Lower lobe of right lung (tissue), 2 donors: ENCODE measurements at places on chromosomes 16 and 17.

DNA sequence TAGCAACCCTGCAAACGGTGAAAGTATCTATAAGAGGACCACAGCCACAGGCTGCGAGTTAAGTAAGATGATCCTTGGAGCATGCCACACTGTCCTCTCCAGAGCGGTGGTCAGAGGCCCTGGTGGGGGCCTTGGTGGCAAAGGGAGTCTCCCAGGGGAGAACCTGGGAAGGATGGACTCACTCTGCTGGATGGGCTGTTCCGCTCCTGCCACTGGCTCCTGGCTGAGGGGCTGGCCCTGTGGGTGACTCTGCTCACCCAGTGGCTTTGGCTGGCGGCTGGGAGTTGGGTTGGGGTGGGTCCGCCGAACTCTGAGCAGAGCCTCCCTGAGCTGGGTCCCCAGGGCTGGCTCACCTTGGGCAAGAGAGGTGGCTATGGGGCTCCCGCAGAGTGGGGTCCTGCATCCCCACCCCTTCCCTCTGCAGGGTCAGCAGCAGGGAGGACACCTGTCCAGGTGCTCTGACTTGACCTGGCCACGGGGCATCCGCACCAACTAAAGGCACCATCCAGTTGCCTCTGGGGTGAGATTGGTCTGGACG, 7.3 kb downstream of the CDK5R1 start:
- DNase-seq, result no peak

DNA sequence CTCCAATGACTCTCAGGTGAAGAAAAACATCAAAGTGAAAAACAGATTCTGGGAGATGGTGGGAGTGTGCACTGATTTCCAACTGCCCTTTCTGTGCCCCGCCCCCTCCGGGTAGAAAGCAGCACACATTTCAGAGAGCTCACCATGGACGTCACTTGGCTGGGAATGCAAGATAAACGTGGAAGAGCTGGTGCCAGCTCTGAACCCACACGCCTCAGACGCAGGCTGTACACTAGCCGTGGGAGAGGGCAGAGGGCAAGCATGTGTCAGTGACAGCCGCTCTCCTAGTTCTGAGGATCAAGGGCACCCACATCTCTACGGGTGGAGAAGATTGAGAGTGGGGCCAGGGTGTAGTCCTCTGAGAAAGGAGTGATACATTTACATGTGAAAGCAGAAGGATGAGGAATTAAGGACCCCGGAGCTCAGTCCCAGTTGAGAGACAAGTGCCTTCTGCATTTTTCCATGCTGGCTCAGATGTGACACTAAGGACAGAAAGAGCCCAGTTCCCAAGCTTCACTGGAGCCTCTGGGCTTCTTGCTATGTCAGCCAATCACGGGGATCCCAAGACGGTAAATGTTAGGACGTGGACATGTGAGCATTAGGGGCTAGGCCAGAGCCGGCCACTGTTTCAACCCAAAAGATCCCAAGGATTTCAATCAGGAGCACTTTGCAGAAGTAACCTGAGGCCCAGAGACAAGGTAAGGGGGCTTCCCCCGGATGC, 101.3 kb downstream of the ZFHX3 start:
- no peak for DNase-seq

DNA sequence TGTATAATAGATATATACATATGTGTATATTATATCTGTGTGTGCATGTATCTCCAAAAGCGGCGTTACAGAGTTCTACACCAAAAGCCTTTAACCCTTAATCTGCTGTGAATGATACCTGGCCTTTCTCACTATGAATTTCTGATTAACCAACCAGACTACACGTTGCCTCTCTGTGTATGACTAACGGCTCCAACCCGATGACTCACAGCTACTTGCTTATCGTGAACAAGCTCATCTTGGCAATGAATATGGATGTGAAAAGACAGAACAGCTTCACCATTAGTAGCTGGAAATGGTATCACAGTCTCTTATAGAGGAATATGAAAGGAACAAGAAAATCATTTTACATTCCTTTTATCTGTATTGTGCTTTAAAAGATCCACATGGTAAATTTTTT, 23.8 kb upstream of the ARHGAP44 start:
- DNase-seq, result no peak

DNA sequence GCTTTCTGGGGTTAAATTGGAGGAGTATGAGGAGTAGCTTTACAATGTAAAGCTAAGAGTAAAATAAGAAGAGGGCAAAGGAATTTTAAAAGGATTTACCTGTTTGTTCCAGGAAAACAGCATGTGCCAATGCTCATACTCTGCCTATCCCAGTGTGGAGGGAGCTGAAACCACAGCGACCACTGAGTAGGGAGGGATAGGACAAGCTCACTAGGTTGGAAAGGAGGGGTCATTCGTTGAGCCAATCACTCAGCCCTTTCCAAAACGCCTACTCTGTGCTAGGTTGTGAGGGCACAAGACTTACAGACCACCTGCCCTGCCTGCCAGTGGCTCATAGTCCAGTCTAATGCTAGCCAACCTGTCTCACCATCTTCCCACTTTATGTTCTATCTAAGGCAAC, 1.1 kb upstream of the DNAJC7 start:
- no peak for DNase-seq

DNA sequence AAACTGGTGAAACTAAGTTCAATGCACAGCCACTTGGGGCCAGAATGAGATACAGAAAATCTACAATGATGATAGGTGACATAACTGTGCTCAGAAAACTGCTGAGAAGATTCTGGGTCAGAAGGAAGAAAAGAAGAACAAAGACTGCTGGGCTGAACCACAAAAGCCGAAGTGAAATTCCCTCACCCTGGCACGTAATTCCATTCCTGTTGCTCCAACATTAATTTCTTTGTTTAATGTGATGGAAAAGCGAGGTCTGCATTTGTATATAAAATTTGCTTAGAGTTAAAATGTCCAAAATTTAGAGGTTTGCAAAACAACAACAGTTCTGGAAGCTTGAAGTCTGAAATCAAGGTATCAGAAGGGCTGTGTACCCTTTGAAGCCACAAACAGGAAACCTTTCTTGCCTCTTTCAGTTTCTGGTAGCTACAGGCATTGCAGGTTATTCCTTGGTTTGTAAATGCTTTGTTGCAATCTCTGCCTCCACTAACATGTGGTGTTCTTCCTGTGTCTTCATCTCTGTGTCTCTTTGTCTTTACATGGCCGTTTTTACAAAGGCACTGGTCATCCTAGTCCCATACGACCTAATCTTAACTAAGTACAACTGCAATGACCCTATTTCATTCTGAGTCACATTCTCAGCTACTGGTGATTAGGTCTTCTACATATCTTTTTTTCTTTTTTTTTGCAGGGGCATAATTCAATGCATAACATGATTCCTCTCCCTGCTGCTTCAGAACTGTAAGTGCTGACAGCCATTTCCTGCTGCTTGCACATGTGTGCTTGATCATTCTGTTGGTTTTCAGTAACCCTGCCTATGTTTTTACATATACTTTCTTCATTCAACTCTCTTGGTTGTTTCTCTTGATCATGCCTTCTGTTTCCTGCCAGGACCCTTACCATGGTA, 603.0 kb upstream of the CDH8 start:
- DNase-seq, result no peak

GRCh38 chr17:49061524-49061943, 64.3 kb downstream of the IGF2BP1 start:
- no peak for DNase-seq

- DNase-seq, result no peak
Observed at GRCh38 chr16:57133886-57134285, 41.5 kb downstream of the CPNE2 start.

GRCh38 chr17:65064452-65065019, 8.0 kb upstream of the GNA13 start:
- DNase-seq, result no peak

- no peak for DNase-seq
Observed at GRCh38 chr17:63156986-63157385, 191.0 kb downstream of the TANC2 start.

- DNase-seq, result no peak
Observed at GRCh38 chr17:38600906-38601305, 4.8 kb downstream of the SRCIN1 start.

- no peak for DNase-seq
Observed at GRCh38 chr17:71188811-71189492, 931.9 kb upstream of the SOX9 start.

DNA sequence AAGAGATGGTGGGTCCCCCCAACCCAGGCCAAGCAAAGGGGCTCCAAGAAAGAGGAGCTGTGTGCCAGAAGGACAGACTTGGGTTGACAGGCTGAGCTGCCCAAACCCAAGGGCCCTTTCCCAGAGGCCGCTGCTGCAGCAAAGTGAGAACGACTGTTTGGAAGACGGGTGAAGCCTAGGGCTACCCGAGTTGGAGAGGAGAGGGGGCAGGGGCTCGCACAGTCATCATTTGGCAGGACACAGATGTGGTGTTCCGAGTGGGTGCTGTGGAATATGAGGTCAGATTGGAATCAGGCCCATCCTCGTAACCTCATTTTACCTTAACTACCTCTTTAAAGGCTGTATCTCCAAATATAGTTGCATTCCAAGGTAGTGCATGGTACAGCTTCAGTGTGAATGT, 5.3 kb upstream of the MFAP4 start:
- no peak for DNase-seq

DNA sequence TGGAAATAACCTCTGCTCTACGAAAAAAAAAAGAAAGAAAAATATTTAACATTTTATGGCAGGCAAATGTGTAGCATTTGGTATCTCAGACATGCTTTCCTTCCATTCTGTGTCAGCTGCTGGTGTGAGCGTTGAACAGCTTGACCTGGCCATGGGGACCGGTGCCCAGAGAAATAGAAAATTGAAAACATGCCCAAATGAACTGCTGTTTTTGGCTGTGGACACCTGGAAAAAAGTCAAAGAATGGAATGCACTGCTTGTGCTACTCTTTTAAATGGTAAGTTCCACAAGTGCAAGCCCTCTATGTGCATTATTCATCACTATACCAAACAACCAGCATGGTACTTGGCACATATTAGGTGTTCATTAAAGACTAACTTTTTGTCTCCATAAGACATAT, 127.2 kb downstream of the CDH8 start:
- no peak for DNase-seq

- DNase-seq, result no peak
Observed at GRCh38 chr16:22092143-22092933, at the start of gene VWA3A. VWA3A (plus strand) TSS chr16:22092541; CDS start chr16:22092638, 97 bp downstream.
